ENCODE measurements at places on chromosomes 11 and 22.
A peak's percentile ranks its signal among the peaks of the same experiment; 100 is the strongest.

DNA sequence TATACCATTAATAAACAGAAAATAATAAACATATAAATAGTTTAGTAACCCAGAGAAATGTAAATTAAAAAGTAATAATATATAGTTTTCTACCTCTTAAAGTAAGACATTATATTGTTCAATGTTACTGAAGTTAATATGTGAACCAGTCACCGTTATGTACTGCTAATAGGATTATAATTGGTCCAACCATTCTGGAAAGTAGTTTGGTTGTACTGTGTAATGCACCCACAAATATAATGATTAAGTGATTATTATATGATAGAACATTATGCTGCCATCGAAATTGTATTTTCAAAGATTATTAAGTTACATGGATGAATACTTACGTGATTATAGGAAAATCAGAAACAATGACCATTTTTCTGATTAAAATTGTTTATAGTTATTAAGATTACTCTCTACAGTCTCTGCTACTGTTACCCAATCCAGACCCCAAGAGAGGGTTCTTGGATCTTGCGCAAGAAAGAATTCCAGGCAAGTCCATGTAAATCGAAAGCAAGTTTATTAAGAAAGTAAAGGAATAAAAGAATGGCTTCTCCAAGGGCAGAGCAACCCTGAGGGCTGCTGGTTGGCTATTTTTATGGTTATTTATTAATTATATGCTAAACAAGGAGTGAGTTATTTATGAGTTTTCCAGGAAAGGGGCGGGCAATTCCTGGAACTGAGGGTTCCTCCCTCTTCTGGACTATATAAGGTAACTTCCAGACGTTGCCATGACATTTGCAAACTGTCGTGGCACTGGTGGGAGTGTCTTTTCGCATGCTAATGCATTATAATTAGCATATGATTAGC lies 50.1 kb downstream of the ACER3 start:
- H3K4me1 ChIP-seq: no peaks in the 10 kb centered on the region
- H3K4me3 ChIP-seq: no peak overlapping the region
- H3K27ac ChIP-seq: no peak overlapping the region
- DNase-seq: no peak
- H3K36me3 ChIP-seq: no peaks in the 10 kb centered on the region
- no peaks in the 10 kb centered on the region for H3K27me3 ChIP-seq

GRCh38 chr11:37946155-37946766 lies 1348.2 kb upstream of the RAG2 start:
- no peaks in the 10 kb centered on the region for H3K4me1 ChIP-seq
- H3K27me3 ChIP-seq: no peaks in the 10 kb centered on the region
- no peak overlapping the region for H3K27ac ChIP-seq
- no peak for DNase-seq
- no peak overlapping the region for H3K4me3 ChIP-seq

DNA sequence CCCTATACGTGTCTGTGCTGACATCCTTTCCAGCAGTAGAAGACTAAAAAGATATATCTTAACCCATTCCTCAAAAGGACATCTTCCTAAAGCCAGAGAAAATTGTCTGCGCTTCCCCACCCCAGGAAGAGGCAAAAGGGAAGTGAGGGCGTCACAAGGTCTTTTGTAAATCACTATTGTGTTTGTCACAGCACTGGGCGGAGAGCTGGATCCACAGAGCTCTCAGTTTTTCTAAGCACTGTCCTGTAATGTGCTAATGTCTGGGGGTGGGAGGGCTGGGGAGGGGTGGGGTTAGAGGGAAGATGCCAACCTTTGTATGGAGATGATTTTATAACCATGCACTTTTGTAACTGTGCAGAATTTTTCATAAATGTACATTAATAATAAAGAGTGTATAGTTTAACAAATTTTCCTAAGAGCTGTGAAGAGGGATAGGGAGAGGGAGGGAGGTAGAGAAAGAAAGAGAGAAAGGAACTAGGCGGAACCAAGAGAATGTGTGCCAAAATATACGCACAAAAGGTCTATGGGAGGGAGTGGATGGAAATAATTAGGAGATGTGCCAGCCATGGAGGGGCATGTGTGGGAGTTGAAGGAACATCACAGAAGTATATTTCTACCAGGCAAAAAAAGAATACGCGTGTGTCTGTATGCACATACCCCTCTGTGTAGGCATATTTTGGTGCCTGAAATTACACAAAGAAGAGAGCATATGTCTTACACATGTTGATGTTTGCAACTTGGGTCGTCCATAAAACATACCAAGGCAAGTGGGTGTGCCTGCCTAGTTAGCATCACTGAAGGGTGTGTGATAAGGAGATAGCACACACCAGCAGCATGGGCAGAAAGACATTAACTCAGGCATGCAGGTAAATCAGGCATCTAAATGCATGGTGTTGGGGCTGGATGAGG lies 9.8 kb downstream of the LRRC55 start:
- no peak overlapping the region for H3K27ac ChIP-seq
- H3K36me3 ChIP-seq: no peaks in the 10 kb centered on the region
- H3K27me3 ChIP-seq: no peaks in the 10 kb centered on the region
- no peaks in the 10 kb centered on the region for H3K4me1 ChIP-seq
- DNase-seq: no peak

- no peak for DNase-seq
- H3K27ac ChIP-seq: no peak overlapping the region
- peak overlapping the region; percentile 69 for H3K4me3 ChIP-seq
- peaks cover 2% of the 10 kb centered on the region for H3K36me3 ChIP-seq
- H3K27me3 ChIP-seq: peaks cover 72% of the 10 kb centered on the region
These were observed 385 bp downstream of the TST start for GRCh38 chr22:37018815-37019308.

DNA sequence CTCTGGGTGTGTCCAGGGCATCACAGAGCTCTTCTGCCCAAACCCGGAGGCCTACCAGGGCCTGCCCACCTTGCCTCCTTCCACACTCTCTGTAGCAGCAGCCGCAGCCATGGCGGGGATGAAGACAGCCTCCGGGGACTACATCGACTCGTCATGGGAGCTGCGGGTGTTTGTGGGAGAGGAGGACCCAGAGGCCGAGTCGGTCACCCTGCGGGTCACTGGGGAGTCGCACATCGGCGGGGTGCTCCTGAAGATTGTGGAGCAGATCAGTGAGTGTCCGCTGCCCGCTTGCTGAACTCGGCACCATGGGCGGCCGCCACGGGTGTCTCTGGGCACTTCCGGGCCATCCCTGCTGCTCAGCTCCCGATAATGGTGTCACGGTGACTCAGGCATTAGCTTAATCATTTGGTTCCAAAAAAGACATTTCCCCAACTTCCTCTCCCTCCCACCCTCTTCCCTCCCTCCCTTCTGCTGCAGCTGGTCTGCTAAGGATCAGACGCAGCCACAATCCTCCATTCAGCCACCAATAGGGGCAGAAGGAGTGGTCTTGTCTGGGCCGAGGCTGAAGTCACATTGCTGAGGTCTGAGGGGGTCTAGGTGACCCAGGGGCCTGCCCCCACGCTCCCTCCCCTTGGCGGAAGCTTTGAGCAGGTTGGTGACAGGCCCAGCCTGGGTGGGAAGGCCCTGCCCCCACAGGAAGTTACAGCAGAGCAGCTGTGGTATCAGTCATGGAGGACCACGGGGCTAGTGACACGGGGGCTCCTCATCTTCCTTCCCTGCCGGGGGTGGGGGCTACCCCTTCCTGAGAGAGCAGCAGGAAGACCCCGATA lies 950 bp downstream of the FERMT3 start:
- H3K27ac ChIP-seq: peak overlapping the region; percentile 96
- H3K4me3 ChIP-seq: peak overlapping the region; percentile 90
- no peaks in the 10 kb centered on the region for H3K27me3 ChIP-seq
- H3K4me1 ChIP-seq: peaks cover 58% of the 10 kb centered on the region
- H3K36me3 ChIP-seq: peaks cover 57% of the 10 kb centered on the region
- DNase-seq: peak; percentile 89

GRCh38 chr11:128907585-128907984 lies 16.4 kb downstream of the KCNJ5 start:
- H3K4me3 ChIP-seq: no peak overlapping the region
- DNase-seq: no peak
- no peaks in the 10 kb centered on the region for H3K36me3 ChIP-seq
- peaks cover 81% of the 10 kb centered on the region for H3K27me3 ChIP-seq
- H3K27ac ChIP-seq: no peak overlapping the region

DNA sequence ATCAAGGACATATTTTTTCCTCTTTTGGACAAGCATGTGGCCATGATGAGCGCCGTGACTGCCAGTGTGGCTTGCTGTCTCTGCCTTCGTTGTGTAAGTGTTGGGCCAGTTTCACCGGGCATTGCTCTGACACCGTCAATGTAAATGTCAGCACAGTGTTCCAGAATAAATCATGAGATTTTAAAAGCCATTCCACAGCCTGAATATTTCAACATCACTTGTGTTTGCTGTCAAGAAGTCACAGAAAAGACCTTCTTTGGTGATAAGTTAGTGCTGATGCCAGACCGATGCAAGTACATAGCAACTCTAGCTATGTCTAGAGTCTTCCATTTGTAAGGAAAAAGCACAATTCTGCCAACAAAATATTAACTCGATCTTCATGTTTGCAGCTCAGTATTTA lies 467.8 kb downstream of the TBC1D22A start:
- no peak overlapping the region for H3K4me3 ChIP-seq
- no peak overlapping the region for H3K27ac ChIP-seq
- no peak for DNase-seq
- H3K36me3 ChIP-seq: no peaks in the 10 kb centered on the region
- H3K4me1 ChIP-seq: no peaks in the 10 kb centered on the region

DNA sequence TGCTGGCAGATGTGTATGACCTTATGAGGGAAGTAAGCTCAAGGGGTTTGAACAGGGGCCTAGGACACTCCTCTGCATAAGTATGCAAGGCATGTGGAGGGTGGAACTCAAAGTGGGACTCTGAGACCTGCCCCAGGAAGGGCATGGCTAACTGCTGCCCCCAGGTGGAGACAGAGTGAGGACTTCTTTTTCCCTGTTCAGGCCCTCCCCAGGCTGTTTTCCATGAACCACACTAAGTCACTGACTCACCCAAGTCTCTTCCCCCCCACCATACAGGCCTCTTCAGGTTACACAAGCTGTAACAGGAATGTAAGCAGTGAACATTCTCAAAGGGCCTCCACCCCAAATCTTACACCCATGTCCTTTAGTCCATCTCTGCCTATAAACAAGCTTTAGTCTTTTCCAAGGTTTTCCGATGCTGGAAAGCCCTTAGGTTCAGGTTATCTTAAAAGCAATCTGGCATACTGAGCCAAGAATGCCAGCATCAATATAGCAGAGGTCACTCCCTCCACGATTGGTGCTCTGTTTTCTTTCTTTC lies 13.1 kb downstream of the EEF1G start:
- H3K27me3 ChIP-seq: no peaks in the 10 kb centered on the region
- peak overlapping the region; percentile 80 for H3K27ac ChIP-seq
- H3K36me3 ChIP-seq: peaks cover 45% of the 10 kb centered on the region
- H3K4me1 ChIP-seq: peaks cover 64% of the 10 kb centered on the region
- no peak overlapping the region for H3K4me3 ChIP-seq

DNA sequence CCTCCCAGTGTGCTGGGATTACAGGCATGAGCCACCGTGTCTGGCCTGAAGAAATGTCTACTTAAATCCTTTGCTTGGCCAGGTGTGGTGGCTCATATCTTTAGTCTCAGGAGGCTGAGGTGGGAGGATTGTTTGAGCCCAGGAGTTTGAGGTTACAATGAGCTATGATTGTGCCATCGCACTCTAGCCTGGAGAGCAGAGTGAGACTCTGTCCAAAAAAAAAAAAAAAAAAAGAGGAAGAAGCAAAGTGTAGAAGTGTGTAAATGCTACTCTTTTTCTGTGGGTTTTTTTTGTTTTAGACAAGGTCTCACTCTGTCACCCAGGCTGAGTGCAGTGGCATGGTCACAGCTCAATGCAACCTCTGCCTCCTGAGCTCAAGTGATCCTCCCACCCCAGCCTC lies 6.4 kb upstream of the ATG16L2 start:
- no peak overlapping the region for H3K27ac ChIP-seq
- H3K4me1 ChIP-seq: peaks cover 32% of the 10 kb centered on the region
- no peak for DNase-seq
- no peak overlapping the region for H3K4me3 ChIP-seq
- no peaks in the 10 kb centered on the region for H3K27me3 ChIP-seq

DNA sequence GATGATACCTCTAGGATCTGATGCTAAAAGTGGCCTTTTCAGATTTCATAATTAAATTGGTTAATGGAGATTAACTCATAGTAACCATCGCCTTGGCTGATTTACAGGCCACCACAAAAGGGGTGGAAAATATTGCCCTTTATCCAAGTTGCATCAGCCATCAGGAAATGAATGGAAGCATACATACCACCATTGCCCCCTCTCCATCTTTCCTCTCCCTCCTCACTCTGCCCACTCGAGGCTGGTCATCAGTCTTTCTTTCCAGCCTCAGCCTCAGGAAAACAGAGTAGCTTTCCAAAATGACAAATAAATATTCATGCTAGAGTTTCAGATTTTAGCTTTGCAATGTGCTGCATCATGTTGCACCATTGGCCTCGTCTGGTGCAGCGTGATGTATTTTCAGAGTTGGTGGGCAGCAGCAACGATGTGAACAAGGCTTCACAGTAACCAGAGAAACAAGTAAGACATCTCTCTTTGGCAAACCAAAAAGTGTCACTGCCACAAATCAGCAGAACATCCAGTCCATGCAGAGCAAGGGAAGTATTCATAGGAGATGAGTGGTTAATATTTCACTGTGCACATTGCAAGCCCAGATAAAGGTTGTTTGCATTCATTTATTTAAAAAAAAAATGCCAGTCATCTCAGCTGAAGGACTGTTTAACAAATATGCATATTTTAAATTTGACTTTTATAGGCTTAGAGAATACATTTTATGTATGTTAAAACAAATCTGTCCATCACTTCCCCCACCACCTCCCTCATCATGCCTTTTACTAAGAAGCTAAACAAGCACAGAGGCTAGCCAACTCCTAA lies 136.7 kb upstream of the FAT3 start:
- no peak overlapping the region for H3K4me3 ChIP-seq
- no peaks in the 10 kb centered on the region for H3K36me3 ChIP-seq
- H3K27me3 ChIP-seq: no peaks in the 10 kb centered on the region

- no peak for DNase-seq
- H3K4me1 ChIP-seq: no peaks in the 10 kb centered on the region
- H3K36me3 ChIP-seq: no peaks in the 10 kb centered on the region
- H3K4me3 ChIP-seq: no peak overlapping the region
These were observed 359.2 kb downstream of the BUD13 start for GRCh38 chr11:116413301-116414242.

DNA sequence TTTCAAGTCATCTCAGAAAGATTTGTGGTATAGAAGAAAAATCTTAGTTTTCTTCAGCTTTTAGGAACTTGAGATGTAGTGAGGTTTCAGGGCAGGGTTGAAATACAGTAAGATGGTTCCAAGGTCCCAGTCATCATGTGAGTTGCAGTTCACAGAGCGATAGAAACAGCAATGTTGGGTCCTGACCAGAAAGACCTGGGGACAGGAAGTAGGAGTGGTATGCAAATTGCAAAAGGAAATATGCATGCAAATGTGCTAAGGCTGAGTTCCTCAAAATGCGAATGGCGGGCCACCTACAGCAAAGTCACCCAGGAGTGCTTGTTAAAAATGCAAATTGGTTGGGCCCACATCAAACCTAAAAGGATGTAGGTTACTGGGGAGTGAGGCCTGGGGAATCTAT lies 1032.7 kb upstream of the TENM4 start:
- H3K27me3 ChIP-seq: no peaks in the 10 kb centered on the region
- H3K27ac ChIP-seq: no peak overlapping the region
